ENCODE measurements at places on chromosomes 1 and 21.

DNA sequence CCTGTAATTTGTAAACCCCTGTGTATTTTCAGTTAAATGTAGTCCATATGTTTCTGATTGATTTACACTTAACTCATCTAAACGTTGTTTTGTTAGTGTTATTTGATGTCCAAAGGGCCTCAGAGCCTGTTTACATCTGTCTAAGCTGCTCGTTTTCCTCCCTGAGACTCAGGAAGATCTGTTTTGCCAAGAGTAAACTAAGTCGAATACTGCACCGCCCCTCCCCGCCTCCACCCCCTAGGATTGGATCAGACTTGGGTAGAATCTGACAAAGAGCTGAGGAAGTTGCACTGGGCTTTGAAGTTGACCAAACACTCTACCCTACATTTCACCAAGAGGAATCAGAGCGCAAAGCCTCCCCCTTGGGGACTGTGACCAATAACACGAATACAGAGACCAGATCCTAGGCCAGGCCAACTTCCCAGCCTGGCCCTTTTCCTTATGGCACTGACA lies 206.9 kb upstream of the LMO4 start:
- DNase-seq, result no peak

- no peak for DNase-seq
Observed at GRCh38 chr1:64912191-64912590, 54.2 kb downstream of the JAK1 start.

DNA sequence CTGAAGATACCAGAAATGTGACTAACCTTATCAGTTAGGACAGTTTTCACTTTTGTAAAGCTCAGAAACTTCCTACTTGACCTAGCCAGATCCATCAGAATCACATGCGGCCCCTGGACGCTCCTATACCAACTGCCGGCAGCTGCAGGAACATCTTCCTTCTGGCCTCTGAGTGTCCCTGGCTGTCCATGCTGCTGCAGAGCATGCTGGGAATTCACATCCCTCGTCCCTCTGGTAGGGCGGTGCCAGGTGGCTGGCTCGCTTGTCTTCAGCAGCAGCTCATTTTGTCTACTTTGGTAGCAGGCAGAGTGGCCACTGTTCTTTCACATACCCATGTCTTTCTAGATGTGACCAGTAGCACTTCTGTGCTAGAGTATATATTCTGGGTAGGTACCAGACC lies 34.4 kb downstream of the HHAT start:
- no peak for DNase-seq

GRCh38 chr1:99768104-99768503 lies 1.7 kb upstream of the FRRS1 start:
- DNase-seq, result no peak

DNA sequence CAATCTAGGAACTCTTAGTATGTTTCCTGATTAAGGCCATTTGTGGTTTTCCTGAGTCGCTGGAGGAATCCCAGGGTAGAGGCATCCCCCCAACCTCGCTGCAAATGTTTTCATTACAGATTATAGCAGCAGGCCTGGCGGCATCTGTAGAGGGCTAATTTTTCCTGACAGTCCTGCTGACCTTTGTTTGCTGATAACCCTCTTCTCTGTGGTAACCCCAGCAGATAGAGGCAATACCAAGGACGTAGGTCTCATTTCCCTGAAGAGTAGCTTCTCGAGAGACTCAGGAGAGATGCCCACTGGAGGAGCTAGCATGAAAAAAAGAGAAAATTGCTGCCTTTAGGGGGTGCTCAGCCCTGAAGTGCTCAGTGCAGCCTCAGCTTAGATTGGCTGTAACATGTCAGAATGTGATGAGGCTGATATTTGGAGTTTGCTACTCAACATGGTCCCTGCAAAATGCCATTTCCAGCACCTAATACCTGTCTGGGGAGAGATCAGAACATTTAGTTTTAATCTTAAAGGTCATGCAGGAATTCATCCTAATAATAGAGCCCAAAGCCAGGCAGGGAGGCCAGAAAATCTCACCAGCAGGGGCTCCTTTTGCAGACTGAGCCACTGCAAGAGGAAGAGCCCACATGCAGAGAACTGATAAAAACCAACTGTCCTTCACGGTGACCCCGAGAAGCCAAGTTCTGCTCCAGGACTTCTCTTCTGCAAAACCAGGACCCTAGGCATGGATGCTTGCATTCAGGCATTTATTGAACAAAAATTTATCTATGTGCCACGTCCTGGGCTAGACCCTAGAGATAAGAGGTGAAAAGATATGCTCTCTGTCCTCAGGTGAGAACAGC lies 184.5 kb downstream of the KAZN start:
- DNase-seq, result no peak

- DNase-seq, result no peak
Observed at GRCh38 chr1:242057745-242058115, 58.8 kb upstream of the MAP1LC3C start.

DNA sequence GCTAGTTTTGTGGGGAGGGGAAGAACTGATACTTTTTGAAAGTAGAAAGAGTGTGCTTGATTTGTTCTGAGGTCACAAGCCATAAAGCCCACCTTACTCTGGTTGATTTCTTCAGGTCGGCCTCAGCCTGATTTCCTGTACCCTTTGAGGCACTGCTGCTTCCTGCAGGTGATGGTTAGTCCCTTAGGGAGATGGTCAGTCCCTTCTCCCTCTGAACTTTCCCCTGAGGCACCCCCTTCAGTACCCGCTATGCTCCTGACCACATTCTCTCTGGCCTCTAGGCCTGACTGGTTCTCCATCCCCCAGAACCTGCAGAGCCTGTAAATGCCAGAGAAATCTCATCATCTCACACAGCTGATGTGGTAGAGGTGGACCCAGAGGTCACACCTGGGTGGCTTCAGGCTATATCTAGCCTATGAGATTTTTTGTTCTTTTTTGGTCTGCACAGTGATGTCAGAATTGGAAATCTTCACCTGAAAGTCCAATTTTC lies 15.0 kb upstream of the ID3 start:
- DNase-seq, result no peak

GRCh38 chr1:163203561-163203960 lies 845 bp upstream of the RGS5 start:
- no peak for DNase-seq

GRCh38 chr1:184060316-184060715 lies 8.8 kb downstream of the TSEN15 start:
- no peak for DNase-seq

- DNase-seq, result peak; percentile 19
Observed at GRCh38 chr21:32816261-32816660, 44.7 kb upstream of the PAXBP1 start.

DNA sequence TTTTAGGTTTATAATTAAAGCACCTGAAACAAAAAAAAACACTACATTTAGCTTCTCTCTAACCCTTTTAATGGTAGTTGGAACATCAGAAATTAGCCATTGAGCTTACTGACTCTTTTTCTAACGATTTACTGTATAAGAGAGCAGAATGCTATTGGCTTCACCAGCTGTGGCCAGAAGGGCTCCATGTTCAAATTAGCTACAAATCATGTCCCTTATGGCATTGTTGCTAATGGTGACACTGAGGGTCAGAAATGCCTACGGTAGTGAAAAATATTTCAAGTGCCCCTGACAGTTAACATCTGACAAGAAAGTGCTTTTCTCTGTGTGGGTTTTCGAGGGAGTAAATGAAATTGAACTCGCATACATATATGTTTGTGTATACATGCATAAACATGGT lies 232.7 kb downstream of the NFIA start:
- no peak for DNase-seq

DNA sequence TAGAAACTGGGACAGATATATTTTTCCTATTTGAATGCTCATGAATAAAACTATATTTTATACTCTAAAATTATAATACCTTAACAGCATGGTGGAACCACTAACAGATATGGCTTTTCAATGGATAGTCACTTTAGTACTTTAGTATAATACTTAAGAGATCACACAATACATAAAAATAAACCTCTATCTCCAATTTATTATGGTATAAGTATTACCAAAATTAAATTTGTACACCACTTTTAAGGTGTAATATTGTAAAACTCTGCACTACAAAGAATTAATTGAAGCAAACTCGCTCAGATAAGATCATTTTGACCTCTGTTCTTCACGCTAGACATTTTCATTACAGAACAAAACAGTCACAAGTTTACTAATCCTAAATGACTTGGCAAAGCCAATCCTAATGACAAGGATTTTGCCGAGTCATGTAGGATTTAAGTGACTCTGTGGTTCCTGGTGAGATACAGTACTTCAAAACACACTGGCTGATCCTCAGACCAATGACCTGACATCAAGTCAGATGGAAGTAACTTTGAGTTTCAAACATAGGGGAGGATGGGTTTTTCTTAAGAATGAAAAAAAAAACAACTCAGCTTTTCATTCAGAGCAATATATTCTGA lies 200.6 kb downstream of the SMYD3 start:
- peak; percentile 54 for DNase-seq

DNA sequence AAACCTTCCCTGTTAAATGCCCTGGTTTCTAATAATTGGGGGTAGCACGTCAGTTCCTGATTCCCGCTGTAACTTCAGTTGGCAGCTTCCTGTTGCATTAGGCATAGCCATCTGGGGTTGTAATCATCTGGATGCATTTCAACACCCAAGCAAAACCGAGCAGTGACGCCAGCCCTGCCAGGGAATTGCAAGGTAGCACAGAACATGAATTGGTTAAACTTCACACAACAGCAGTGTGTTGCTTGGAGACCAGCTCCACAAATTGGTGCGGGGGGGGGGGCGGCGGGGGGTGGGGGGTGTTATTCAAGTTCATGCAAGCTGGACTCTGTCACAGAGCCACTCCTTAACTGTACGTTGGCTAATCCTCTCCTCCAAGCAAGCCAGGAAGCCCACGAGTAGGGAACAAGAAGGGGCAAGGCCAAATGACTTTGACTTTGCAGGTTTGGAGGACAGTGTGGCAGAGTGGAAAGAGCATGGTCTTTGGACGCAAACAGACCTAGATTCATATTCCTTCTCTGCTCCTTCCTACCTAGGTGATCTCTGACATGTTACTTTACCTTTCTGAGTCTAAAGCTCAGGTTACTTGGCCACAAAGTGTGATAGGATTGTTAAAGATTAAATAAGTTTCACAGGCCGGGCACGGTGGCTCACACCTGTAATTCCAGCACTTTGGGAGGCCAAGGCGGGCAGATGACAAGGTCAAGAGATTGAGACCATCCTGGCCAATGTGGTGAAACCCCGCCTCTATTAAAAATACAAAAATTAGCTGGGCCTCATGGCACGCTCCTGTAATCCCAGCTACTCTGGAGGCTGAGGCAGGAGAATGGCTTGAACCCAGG lies 4.7 kb downstream of the LAX1 start:
- peak; percentile 22 for DNase-seq

Measured in DMS53 (cell line).